ENCODE measurements at places on chromosomes 12 and 14.

- DNase-seq: no peak
Observed at GRCh38 chr14:41187868-41188267, 418.8 kb upstream of the LRFN5 start.

DNA sequence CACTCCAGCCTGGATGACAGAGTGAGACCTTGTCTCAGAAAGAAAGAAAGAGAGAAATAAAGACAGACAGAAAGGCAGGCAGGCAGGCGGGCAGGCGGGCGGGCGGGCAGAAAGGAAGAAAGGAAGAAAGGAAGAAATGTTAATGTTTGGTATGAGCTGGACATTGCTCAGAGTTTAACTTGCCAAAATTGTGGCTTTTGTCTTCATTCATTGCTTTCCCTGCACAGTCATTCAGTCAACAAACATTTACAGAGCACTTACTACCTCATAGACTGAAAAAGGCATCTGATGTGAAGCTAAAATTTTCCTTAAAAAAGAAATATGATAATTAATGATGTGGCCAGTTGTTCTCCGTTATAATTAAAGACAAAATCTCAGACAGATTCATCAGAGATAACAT, 247.1 kb downstream of the SPTSSA start:
- DNase-seq: no peak

DNA sequence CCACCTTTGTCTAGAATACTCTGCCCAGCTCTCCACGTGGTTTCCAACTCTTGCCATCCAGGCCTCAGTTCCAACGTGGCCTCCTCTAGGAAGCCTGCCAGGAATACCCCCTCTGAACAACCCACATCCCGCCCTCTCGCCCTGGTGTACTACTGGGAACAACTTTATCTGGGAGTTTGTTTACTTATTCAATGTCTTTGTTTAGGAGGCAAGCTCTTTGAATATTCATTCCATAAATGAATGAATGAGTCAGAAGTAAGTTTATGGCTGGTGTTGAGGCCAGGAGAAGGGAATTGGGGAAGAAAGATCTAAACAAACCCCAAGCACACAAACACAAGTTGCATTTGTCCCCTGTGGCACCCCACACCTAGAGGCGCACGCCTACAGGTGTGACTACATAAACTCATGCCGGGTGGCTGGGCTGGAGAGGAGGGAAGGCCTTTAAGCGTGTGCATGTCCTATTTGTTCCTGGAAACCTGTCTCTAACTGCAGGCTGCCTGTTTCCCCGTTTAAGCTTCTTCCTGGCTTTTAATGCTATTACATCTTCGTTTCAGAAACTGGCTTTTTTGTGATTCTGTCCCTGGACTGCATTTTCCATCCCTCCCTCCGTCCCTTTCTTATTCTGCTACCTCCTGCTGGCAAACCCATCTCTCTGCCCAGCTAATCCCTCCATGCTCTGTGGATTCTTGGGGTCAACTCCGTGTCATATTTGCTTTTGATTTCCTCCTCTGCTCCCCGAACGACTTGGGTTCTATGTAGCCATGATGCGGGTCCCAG, 57.9 kb downstream of the FZD10 start:
- no peak for DNase-seq

DNA sequence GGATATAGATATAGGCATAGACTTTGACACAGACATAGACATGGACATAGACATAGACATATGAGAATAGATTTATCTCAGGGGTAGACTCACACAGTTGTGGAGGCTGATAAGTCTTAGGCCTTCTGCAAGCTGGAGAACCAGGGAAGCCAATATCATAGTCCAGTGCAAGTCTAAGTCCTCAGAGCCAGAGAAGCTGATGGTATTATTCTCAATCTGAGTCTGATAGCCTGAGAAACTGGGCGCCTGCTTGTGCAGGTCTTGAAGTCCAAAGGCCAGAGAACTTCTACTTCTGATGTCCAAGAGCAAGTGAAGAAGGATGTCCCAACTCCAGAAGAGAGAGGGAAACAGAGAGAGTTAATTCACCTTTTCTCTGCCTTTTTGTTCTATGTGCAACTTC, 476.5 kb downstream of the SLC6A15 start:
- no peak for DNase-seq

DNA sequence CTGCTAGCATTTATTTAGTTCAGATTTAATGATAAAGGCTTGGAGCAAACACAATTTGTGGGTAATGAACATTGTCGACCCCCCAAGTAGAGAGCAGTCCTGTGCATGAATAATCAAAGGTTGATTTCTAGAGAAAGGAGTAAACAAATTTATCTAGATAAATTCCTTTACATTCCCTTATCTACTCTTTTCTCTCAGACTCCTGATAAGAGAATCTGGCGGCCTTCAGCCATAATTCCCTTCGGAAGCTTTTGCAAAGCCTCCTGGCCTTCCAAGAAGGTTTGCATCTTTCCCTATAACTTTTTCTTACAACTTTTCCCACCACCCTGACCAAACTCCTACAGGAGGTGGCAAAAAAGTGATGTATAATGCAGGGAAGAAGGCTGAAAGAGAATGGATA, 42.1 kb downstream of the TMTC3 start:
- no peak for DNase-seq

DNA sequence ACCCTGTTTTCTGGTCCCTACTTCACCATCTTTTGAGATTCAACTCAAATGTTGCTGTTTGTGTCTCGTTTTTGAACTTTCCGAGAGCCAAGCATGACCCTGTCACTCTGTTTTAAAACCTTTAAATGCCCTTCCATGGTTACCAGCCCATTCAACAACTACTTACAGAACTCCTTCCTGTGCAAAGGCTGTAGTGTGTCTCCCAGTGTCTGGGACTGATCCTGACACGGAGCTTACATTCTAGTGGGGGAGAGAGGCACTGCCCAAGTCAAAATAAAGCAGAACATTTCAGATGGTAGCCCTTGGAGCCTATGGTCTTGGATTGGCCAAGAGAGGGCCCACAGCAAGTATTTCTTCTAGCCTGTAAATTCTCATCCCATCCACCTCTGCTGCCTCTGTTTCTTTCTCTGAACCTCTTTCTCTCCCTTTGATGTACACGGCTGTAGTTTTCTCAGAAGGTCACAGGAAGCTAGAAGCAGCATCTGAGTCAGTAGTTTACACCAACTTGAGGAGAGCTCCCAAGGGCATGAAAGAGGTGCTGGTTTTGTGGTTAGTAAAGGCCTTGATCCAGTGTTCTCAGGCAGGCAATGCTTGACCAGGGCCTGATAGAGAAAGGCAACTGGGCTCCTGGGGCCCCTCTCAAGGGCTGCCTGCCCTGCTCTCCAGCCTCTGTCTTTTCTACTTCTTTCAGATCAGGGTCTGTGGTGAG, 42.3 kb upstream of the SLC24A4 start:
- no peak for DNase-seq

- DNase-seq: no peak
Observed at GRCh38 chr12:113612793-113613192, 141.1 kb upstream of the LHX5 start.

DNA sequence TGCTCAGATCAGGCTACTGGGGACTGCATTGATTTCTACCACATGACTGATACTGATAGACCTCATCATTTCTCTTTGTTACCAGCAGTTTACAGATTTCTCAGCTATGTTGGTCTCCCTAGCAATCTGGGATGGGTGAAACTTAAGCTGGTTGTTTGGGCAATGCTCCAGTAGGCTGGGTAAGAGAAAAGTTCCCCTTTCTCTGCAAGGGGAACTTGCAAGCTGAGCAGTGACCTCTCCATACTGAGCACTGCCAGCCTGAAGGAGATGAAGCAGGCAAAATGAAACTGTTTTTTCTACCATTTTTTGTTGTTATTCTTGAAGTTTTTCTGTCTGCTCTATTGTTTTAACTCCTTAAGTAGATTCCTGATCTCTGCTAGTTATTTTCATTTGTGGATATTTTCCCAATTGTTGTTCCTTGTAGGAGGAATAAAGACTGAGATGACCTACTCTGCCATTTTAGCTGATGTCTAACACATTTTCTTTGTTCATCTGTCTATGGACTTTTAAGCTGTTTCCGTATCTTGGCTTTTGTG, 1.3 kb upstream of the OR4M1 start:
- DNase-seq: no peak
